ENCODE measurements at places on chromosomes 7 and 10.
A peak's percentile ranks its signal among the peaks of the same experiment; 100 is the strongest.

- DNase-seq: no peak
Measured at GRCh38 chr10:70785190-70785589, at the start of gene TBATA. TSS of gene TBATA (minus strand) at chr10:70785377. CDS start at chr10:70783379, 1,998 bp downstream.

DNA sequence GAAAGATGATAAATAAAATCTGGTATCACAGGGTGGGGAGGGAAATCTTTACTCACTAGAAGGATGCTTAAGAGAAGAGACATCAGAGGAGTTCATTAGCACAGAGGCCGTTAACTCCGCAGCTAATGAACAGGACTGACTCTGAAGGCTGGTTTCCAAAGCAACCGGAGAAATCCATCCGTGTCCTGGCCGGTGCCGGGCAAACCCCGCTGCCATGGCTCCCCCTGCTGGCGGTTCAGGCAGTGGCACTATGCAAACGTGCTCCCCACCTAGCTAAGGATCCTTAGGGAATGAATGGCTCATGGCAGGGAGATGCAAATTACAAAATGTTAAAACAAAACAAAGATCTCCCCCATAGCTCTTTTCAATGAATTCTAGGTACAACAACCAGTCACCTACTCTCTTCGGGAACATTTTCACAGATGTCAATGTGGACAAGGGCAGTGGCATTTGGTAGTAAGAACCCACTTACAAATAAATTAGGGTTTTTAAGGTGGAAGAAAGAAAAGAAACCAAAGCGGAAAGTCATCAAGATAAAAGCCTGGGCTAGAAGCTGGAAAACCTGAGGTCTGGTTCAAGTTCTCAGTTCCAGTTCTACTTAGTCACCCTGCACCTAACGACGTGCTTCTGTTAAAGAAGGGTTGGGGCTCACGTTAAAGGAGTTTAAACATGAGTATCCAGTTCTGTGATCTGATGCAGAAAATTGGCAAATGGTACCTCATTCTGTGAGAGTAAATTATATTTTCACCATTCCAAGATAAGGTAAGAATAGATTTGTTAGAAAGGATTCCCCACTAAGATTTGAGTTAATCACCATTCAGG lies 138.2 kb downstream of the SVIL start:
- DNase-seq: peak; percentile 11

- no peak for DNase-seq
Measured at GRCh38 chr10:75569506-75569905, 138.1 kb downstream of the LRMDA start.

DNA sequence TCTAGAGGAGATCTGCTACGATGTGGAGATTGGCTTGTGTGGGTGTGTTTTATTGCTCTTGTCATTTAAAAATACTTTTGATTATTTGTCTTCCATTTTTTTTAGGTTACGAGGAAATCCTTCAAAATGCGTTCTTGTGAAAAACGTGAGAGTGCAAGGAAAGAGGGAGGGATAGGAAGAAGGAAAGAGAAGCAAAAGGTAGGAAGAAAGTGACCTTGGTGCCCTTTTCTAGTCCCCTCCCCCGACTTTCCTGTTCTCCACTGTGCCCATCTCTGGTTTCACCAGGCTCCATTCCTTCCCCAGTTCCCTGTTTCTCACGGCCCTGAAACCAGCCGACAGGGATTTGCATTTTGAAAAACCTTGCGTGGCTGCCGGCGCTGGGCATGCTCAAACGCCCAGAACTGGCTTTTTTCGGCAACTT lies 506 bp upstream of the GNAI1 start:
- no peak for DNase-seq

DNA sequence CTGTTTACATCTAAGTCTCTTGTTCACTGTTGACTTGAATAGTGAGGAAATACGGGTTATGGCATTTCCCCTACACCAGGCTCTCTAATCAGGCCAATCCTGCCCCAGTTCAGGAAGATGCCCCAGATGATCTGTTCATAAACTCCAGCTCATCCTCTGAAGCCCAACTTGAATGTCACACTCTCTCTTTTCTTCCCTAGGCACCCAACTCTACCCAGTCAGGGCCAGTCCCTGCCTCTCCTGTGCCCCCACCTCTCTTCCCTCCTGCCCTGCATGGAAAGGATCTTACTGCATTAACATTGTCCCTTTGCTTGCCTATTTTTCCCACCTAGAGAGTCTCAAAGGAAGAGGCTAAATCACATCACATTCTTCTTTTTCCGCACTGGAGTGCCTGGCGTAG lies 10.6 kb upstream of the TRPV6 start:
- DNase-seq: no peak

DNA sequence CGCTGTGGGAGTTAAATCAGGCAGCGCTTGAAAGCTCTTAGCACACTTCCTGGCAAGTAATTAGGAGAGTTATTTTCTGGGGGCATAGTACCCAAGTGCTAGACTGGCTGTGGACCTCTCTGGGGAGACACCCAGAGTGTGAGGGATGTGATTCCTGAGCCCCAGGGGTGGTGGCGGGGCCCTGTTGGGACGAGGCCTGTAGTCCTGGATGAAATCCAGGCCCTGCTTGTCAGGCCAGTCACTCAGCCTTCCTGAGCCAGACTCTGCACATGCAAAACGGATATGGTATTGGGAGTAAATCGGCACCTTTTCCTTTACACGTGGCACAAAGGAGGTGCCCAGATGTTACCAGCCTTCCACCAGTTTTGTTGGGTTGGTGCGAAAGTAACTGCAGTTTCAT lies 31.2 kb downstream of the TRRAP start:
- DNase-seq: no peak

DNA sequence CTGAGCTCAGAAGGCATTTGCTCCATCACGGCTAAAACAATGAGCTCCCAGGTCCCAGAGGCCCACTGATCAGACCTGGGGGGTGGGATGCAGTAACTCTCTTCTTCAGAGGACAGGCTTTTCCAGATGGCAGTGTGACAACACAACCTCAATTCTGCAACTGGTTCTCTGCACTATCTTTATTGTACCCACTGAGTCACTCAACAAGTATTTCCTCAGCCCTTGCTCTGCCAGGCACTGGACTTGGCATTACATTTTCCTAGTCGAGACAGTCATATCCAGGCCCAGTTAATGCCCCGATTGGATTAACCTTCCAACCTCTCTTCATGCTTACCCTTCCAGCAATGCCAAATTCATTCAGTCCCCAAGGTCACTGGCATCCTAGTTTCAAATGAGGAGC lies 72.6 kb downstream of the JAZF1 start:
- DNase-seq: no peak

- no peak for DNase-seq
Measured at GRCh38 chr10:124389613-124390361, 28.9 kb downstream of the OAT start.

GRCh38 chr7:1502845-1503244 lies 1.3 kb downstream of the INTS1 start:
- no peak for DNase-seq

DNA sequence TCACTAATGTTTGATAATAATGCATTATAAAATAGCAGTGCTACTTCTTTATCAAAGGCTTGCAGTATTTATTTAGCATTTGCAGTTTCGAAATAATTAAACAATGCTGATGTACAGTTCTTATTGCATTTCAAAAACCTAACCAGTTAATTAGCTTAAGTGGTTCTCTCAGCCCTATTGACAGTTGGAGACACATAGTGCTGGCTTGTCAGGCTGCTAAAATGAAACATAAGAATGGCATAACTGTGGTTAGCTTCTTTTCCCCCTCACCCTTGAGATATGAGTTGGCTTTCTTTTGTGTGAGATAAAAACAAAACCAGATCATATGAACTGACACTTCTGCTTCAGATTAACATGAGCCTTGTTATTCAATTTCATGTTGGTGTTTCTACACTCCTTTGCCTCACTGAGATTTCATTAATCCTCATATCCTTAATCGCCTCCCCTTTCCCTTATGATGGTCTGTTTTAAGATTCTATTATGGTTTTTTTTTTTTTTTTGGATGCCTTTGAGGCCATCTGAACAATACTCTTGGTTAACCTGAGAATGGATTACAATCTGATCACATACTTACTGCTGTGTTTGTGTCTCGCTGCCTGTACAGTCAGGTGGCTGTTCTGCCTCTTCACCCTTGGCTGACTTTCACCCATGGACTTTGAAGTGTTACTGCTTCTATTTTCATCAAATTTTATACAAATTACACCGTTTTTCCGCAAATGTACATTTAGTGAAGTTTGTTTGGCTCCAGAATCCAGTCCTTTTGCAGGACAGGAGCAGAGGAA lies 108.0 kb downstream of the SDK1 start:
- no peak for DNase-seq

DNA sequence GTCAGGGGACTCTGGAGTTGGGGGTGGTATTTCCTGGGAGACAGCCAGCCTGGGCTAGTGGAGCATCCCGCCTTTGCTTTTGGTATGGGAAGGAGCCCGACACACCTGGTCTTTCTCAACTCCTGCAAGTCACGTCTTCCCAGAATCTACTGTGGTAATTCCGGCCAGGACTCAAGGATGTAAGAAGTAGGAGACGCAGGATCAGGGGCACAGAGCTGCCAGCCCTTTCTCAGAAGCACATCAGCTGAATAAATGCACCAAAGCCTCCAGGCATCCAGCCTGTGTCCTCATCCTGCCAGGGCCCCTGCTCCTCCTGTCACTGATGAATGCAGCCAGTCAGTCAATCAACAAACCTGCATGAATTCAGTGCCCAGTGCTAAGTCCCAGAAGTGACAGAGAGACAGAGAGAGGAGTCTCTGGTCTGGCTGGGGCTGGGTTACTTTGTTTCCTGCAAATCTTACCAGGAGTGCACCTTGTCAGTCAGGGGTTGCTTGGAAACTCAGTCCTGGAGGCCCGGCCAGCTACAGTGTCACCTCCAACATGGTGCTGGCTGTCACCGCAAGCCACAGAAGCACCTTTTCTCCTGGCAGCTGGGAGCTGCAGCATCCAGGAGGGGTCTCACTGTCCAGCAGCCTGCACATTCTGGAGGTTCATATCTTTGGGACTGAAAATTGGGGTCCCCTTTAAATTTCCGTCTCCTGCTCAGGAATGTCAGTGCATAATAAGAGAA lies 101.8 kb downstream of the PTPRE start:
- DNase-seq: no peak

DNA sequence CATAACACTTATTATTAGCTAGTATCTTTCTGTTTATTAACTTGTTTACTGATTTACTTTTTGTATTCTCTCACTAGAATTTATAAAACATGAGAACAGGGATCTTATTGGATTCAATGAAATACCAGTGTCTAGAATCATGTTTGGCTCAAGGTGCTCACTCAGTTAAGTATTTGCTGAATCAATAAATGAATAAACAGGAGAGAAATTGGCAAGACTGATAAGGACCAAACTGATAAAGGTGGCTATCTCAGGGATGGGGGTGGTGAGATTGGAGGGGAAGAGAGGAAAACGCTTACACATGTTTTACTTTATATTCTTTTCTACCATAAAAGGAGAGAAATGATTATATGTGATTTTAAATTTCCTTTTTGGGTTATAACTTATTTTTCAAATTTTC lies 43.3 kb upstream of the CCDC6 start:
- DNase-seq: no peak

DNA sequence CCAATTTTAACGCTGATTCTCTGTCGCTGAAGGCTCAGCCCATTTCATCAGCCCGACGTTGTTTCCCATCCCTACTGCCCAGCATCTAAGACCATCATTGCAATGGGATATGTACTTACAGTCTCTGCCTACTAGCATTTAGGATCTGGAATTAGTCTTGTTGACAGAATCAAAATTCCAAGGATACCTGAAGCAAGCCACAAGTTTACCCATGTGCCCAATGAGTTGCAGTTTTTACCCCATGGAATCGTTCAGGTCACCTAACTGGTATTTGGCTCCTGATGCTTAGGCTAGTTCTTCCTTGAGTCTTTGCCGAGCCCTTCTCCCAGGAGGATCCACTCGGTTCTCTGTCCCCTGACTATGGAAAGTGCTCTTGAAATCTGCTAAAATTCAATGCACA lies 276.8 kb downstream of the DNAJB9 start:
- no peak for DNase-seq

- no peak for DNase-seq
Measured at GRCh38 chr7:35467456-35467978, 213.6 kb upstream of the TBX20 start.

GRCh38 chr7:44615149-44615611 lies 8.8 kb downstream of the OGDH start:
- DNase-seq: no peak

- no peak for DNase-seq
Measured at GRCh38 chr10:3750006-3750816, 34.8 kb downstream of the KLF6 start.

DNA sequence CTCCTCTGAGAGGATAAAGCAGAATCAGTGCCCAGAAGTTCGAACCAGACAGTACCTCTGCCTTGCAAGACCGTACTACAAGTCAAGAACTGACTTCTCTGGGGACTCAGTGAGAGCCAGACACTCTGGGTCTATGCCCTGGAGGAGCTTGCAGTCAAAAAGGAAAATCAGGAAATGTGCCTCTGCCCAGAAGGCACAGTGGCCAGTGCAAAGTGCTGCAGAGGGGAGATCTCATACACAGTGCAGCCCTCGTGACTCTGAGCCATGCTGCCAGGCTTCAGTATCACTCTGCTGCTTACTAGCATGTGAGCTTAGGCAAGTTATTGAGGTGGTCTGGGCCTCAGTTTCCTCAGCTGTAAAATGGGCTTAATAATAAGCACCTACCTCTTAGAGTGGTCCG lies 144.0 kb upstream of the NPY start:
- no peak for DNase-seq

GRCh38 chr7:12401538-12402364 lies 1.9 kb downstream of the VWDE start:
- no peak for DNase-seq

DNA sequence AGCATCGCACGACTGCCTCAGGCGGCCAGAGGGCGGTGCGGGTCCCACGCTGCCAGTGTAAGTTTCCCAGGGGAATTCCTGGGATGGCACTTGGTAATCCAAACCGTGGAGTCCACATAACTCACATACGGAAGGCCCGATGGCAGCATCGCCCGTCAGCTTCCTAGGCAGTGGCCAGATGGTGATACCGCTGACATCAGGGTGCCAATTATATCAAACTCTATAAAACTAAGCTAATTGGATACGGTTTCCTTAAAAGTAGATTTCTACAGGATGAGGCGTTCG lies 189.8 kb downstream of the CELF2 start:
- no peak for DNase-seq

DNA sequence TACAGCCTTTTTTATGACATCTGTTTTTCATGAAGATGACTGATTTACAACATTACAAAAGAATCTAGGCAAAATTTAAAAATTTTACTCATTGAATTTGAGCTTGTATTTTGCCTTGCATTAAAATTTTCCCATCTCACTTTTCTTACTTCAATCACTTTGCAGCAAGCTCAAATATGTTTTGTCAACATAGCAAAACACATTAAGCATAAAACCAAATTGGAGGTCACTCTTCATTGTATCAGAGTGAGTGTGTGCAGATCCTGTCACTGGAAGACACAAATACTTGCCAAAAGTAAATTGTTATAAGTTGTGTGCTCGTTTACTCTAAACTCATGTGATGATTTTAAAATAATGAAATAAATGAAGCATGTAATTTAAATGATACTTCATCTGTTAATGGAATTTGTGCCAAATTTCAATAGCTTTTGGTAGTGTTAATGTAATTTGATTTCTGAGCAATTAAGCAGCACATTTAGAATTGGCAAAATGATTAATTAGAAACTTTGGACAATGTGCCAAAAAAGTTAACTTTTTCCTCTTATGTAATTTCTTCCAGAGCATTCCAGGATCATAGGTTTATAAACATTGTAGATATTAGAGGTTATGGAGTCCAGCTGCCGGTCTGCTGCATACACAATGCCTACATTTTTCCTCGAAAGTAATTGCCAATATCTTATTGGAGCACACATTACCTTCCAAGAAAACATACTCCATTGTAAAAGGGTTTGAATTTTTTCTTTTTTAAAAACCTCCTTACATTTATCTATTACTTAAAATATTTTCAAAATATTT lies 1078.2 kb upstream of the LRRTM3 start:
- no peak for DNase-seq

GRCh38 chr7:146423446-146423845 lies 306.8 kb downstream of the CNTNAP2 start:
- no peak for DNase-seq

Data from effector CD8-positive, alpha-beta T cell (primary cell).